ENCODE measurements at places on chromosomes 6 and 20.
A peak's percentile ranks its signal among the peaks of the same experiment; 100 is the strongest.

- peak; percentile 67 for DNase-seq
Observed at GRCh38 chr6:30044630-30045029, 16.4 kb upstream of the POLR1H start.

DNA sequence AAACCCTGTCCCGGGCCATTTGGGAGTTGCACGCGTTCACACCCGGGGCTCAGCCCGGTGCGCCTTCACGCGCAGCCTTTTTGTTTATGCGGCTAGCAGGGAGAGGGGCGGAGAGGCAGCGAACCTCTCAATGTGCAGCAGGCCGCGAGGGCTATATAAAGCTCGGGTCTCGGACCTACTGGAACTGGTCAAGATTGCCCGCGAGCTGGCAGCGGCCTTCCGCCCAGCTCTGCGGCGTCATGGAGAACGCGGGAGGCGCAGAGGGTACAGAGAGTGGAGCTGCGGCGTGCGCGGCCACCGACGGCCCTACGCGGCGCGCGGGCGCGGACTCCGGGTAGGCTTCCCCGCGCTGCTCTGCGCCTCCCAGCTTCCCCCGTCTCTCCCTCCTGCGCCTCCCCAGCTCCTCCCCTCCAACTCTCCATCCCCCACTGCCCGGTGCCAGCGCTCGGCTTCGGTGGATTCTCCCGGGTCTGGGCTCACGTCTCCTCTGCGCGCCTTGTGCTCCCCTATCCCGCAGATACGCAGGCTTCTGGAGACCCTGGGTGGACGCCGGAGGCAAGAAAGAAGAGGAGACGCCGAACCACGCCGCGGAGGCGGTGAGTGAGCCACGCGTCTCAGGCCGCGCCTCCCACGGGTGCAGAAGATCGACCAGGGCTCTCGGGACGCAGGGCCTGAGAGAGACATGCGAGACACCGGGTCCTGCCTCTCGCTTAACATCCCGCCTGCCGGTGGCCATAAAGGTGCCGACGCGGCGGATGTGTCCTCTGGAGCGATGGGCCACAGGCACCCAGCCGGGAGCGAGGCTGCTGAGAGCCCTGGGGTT, at the start of gene RIPPLY2:
TSS of gene RIPPLY2 (plus strand) at position 183 of the 823 bp plus-strand sequence. CDS start at position 240, 57 bp downstream.
- DNase-seq, result peak; percentile 28

- no peak for DNase-seq
Observed at GRCh38 chr6:10684618-10685017, 9.8 kb downstream of the C6orf52 start.

DNA sequence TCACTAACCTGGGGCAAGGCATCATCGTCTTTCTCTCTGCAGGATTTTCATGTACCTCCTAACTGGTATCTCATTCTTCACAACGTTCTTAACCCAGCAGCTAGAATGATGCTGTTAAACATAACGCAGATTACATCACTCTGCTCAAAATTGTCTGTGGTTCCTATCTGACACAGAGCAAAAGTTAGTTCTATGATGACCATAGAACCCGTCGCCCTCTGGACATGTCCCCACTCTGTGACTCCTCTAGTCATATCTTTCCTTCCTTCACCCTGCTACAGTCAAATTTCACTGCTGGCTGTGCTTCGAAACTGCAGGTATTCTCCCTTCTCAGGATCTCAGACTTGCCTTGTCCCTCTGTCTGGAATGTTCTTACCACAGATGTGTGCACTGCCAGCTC, 87.4 kb upstream of the TPD52L1 start:
- no peak for DNase-seq

DNA sequence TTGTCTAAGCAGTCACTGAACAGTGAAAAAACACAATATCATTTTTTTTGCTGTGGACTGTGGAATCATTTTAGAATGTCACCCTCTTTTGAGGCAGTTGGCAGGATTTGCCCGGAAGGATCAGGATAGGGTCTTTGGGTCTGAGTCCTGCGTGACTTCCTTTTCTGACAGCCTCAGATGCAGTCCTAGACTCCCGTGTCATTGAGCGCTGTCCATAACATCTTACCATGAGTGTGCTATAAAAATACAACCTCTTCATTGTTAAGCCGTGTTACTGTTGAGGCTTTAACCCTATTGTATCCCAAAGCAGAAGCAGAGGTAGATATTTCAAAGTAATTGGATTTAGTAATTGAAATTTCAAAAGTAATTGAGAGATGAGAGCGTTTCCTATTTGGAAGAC, 30.6 kb downstream of the ARID1B start:
- DNase-seq, result no peak

DNA sequence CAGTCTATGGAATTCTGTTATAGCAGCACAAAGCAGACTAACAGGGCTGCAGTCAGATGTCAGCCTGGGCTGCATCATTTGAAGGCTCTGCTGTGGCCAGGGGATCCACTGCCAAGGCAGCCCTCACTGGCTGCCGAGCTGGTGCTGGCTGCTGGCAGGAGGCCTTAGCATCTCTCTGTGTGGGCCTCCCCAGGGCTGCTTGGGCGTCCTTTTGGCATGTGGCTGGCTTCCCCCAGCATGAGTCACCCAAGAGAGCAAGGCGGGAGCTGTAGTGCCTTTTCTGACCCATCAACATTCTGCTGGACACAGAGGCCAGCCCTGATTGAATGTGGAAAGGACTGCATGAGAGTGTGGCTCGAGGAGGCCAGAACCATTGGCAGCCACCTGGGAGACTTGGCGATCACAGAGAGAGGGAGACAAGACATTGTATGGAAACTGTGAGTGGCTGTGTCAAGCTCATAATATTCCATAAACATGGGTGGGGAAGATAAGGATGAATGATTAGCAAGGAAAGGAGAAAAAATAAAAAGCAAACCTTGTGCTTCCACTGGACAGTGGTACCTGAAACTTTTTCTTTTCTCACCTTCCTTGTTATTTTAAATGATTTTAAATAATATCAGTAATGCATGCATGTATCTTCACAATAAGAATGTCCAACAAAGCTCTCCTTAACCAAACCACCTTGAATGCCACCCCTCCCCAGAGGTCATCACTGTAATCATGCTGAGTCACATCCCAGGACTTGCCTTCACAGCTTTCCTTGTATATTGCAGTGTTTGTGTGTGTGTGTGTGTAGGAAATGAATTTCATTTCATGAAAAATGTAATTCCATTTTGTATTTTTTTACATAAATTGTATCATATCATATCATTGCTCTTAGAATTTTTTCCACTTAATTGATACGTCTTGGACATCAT, 55.0 kb upstream of the VSX1 start:
- peak; percentile 90 for DNase-seq

DNA sequence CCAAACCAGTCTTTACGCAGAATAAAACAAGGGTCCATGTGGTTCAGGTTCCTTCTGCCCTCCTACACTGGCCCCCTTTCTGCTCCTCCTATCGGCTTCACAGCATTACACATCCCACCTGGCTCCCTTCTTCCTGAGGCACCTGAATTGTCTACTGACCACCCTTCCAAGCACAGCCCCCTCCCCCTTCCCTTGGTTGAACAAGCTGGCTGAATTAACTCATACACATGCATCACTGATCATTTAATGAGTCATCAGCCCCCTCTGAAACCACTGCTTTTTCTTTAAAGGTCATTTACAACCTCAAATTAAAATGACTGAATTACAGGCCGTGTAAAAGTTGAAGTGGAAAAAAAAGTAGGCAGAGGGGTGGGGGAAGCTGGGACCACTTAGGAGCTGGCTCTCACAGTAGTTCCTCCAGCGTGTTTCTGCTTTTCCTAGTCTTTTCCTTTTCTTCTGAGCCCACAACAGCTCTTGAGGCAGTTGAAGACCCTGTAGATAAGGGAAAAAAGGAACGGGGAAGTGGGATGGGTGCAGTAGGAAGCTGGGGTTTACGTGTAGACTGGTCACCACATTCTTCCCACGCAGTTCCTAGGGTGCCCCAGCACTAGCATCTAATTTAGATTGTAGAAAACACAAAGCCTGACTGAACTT, 67.6 kb downstream of the FYN start:
- peak; percentile 85 for DNase-seq

DNA sequence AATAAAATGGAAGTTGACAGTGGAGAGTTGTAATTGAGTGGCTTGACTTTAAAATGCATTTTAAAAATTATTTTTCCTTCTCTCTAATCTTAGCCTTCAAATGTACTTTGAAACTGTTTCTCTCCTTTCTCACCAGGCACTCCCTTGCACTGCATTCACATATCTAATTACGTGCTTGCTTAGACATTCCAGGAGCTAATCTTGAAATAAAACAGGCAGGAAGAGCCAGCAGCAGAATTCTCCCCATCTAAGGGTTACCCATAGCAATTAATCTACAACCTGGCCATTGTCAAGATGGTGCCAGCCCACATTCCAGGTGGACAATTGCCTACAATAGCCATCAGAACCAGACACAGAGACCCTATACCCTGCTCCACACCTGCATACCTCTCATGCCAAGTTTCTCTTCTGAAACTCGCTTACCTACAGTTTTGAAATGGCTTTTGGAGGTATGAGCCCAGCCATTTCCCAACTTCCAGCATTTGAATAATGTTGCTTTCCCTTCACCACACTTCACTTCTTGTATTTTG, 167.6 kb upstream of the GJE1 start:
- no peak for DNase-seq

DNA sequence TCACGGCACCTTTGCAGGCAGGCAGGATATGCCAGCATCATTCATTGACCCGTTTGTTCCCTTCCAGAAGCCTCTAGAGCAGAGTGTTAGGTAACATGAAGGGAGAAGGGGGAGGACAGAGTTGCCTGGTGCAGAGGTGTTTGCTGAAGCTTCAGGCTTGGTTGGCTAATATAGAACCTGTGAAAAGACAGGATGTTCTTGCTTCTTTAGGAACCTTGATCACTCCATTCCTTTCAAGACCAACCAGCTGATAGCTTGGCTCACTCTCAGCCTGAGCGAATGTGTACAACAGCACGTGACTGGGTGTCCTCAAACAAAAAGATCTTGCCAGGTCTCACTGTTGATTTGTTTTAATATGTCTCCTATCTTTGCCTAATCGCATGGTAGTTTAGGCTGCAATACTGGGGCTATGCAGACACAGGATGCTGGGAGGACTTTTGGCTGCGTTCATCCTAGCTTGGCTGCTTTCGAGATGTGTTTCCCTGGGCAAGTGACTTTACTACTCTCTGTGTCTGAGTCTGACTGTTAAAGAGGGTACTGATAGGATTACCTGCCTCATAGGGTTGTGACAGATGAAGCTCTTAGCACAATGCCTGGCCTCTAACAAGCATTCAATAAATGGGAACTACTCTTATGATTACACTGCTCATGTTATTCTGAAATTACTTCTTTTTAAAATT, 16.0 kb downstream of the SHLD1 start:
- no peak for DNase-seq

All from ELR (cell line).